Fibroblast of lung (primary cell): ENCODE measurements at places on chromosomes 4 and X. TPM values are rescaled to one million over a fixed set of nuclear protein-coding genes. Genes with fewer than 3 reads are reported as not detected.
A peak's percentile ranks its signal among the peaks of the same experiment; 100 is the strongest.

The NKX6-1 gene
- 0.17 and 0.26 TPM in 2 replicates for total RNA-seq

The TLR6 gene
- 1.0 and 2.3 TPM in 2 replicates for total RNA-seq

GRCh38 chrX:101658661-101659491, 774 bp downstream of the ARMCX2 start:
- DNase-seq, result peak; percentile 48

The C1QTNF7 gene
- 1.5 and 3.0 TPM in 2 replicates for total RNA-seq

DNA sequence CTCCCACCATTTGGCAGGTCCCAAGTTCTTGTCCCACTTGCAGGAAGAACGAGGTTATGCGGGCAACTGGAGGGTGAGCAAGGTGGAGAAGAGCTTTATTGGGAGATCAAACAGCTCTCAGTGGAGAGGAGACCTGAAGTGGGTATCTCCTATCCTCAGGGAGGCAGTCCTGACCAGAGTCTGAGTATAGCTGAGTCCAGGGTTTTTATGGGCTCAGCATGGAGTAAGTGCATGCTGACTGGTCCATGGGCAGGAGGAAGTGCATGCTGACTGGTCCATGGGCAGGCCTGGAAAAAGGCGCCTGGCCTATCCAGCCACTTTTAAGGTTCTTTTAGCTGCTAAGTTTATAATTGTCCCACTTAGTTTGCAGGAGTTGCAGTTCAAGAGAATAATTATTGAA, 7.4 kb upstream of the HNRNPD start:
- DNase-seq, result no peak

GRCh38 chrX:74925225-74926088, at the start of gene NEXMIF:
Gene NEXMIF (minus strand): TSS chrX:74925452.
- peak; percentile 1 for DNase-seq

DNA sequence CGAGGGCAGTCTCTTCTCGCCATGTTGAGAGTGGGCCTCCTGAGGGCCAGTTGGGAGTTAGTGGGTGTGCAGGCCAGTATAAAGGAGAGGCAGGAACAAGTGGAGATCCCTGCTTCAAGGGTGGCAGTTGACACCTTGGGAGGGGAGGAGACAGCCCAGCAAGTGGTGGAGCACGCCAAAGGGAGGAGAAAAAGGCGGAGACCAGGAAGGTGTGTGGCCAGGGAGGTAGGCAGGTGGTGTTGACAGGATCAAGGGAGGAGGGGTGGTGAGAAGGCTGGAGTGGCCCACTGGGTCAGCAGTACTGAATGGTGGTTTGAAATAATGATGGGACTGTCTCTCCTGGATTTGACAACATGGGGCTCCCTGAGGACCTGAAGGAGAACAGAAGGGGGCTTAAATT, 32.6 kb downstream of the ZNF185 start:
- DNase-seq, result no peak

DNA sequence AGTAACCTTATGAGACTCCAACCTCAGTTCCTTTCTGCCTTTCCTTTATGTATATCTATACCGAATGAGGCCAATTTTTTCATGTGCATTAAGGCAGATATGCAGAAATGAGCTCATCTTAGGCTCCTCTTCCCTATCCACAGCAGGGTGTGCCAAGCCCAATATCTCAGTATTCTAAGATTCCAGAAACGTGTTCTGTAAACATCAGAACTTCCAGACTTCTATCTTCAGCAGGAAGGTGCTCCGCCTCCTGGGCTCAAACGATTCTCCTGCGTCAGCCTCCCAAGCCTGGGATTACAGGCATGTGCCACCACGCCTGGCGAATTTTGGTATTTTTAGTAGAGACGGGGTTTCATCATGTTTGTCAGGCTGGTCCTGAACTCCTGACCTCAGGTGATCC, 31.0 kb upstream of the CCNG2 start:
- no peak for DNase-seq

- peak; percentile 48 for DNase-seq
These were observed 242.0 kb downstream of the BCOR start for GRCh38 chrX:39855748-39856129.

The HPF1 gene
- total RNA-seq, result 14.0 and 19.3 TPM in 2 replicates

The CT45A6 gene
- total RNA-seq, result not detected in 2 replicates

The TASL gene
- total RNA-seq, result not detected in 2 replicates

The PNMA5 gene
- total RNA-seq, result not detected in 2 replicates

GRCh38 chrX:154022108-154022507, 2.4 kb upstream of the IRAK1 start:
- DNase-seq, result no peak

- no peak for DNase-seq
These were observed 112.1 kb downstream of the CDKL5 start for GRCh38 chrX:18537524-18537923.

DNA sequence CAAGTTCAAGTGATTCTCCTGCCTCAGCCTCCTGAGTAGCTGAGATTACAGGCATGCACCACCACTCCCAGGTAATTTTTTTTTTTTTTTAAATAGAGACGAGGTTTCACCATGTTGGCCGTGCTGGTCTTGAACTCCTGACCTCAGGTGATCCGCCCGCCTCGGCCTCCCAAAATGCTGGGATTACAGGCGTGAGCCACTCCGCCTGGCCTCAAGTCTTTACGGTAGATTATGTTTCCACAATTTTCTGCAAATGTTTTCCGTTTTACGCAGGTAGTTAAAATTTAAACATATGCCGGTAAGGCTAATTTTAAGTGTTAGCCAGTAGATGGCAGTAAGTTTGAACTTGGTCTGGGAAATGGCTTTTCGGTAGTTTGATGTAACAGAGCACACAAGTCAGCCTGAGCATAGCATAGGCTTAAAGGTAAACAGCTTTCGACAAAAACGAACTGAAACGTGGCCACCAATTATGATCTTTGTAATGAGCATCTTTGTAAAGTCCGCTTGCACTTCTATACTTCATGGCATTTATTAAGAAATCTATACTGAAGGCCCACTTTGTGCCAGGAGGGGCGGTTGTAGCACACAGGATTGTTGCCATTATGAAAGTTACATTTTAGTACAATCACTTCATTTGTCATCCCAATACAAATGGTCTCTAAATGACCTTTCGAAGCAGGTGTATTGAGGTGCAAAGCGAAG, 31.1 kb downstream of the CCKAR start:
- DNase-seq, result peak; percentile 86

- no peak for DNase-seq
These were observed 618.2 kb upstream of the DIPK2B start for GRCh38 chrX:45818913-45819312.

GRCh38 chr4:20809812-20810211, 109.6 kb downstream of the PACRGL start:
- no peak for DNase-seq

GRCh38 chrX:17206584-17206983, 168.4 kb upstream of the NHS start:
- no peak for DNase-seq

- DNase-seq, result no peak
These were observed 175.2 kb downstream of the ADGRL3 start for GRCh38 chr4:61375301-61375700.

GRCh38 chr4:4871242-4871572, 11.7 kb downstream of the MSX1 start:
- DNase-seq, result no peak

- no peak for DNase-seq
These were observed 26.4 kb downstream of the NKX1-1 start for GRCh38 chr4:1379801-1380331.

DNA sequence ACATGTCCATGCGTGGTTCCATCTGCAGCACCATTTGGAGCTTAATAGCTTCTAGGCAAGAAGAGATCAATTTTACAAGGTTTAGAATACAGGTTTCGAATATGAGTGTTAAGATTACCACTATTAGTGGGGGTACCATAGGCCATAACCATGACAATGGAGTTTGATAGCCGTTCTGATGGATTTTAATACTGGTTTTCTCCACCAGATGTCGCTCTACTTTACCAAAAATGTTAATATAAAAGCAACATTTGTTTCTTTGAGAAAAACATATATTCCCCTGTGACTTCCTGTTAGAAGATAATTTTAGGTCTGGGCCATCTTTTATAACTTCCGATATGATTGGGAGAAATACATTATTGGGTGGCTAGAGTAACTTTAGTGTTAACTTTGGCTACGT, 499.7 kb upstream of the POU3F4 start:
- DNase-seq, result no peak

- no peak for DNase-seq
These were observed 62.3 kb upstream of the SMARCA5 start for GRCh38 chr4:143451186-143451585.

The SHROOM3 gene
- total RNA-seq, result 11.0 and 23.9 TPM in 2 replicates

The FAM241A gene
- 0.51 and 1.2 TPM in 2 replicates for total RNA-seq

The RIBC1 gene
- 0.77 and 1.3 TPM in 2 replicates for total RNA-seq

DNA sequence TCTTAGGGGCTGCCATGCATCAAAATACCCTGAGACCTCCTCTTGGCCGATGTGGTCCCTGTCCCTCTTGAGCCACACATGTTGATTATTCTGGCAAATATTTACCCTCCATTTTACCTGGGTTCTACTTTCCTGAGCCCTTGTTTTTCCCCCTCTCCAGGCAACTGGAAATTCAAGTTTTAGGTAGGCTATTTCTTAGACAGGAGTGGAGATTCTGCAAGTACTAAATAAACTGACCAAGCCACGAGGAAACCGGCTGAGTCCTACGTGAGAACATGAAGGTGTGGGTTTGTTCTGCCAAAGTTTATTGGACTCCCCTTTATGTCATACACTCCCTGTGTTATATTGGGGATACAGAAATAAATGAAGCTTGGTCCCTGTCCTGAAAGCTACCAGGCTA, 88.1 kb downstream of the RTL5 start:
- no peak for DNase-seq

DNA sequence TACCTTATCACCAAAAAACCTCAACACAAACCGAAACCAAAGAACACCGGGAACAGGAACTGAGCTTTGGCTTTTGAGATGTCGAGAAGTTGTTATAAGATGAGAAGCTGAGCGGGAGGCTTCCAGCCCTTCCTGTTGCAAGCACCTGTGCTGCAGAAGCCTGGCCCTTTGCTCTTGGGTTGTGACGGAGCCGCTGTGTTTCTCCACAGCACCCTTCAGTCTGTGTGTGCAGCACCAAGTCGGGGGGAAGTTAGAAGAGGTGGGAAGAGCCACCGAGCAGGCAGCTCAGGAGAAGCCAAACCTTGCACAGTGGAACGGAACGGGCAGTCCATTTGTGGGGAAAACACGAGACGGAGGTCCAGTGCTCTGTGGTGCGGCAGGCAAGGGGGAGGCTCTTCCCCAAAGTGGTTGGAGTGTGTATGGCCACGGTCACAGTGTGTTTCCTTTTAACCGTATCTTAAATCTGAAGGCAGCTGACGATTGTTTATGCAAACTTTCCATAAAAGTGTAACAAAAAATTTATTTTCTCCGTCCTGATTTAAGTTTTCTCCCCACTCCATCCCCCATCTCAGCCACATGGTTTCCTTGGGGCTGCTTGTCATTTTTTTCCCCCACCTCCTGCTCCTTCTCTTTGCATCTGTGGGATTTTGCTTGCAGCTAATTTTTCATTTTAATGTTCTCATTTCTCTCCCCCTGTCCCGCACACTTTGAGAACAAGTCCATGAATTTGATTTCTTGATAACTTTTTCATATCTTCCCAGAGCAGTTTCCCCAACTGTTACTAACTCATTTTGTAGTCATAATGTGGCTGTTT, 123.7 kb downstream of the STOX2 start:
- no peak for DNase-seq

The ADAMTS3 gene
- total RNA-seq, result 2.1 TPM in 2 replicates
